ENCODE measurements at places on chromosomes 6 and 20. TPM values are rescaled to one million over a fixed set of nuclear protein-coding genes. Genes with fewer than 3 reads are reported as not detected.

The NMBR gene
- total RNA-seq: not detected

The MEI4 gene
- not detected for total RNA-seq

The HLA-DRB1 gene
- 27.2 TPM for total RNA-seq

DNA sequence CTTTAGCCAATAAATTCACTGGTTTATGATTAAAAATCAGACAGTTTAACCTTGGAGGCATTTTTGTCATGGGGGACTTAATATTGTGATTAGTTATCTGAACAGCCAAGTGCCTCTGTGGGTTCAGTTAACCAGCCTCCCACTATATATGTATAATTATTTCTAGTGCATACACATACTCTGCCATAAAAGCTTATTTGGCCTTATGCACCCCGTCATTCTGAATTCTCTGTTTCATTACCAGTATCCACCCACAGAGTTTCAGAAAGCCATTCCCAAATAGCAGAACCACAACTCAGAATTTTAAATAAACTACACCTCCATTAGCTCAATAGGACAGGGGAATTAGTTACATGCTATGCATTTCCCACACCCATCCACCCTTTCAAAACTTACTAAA, 279.7 kb downstream of the ZFAND3 start:
- DNase-seq: no peak

DNA sequence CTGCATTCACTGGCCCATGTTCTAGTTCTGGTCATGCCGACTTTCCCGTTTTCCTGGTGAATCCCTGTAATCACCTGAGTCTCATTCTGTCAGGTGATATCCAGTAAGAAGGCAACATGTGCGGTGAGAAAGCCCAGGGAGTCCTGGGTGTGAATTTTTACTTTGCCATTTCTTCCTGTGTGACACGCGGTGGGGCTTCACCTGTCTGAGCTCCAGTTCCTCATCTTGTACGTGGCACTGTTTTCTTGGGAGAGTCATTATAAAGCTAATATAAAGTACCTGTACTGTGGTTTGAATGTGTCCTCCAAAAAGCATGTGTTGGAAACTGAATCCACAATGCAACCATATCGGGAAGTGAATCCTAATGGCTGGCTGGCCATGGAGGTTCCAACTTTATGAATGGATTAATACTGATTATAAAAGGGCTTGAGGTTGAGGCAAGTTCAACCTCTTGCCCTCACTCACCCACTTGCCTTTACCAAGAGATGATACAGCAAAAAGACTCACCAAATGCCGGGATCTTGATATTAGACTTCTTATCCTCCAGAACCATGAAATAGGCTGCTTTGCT, 5.1 kb downstream of the HLA-E start:
- DNase-seq: no peak

- no peak for DNase-seq
Observed at GRCh38 chr6:149782337-149782736, 32.8 kb downstream of the PCMT1 start.

DNA sequence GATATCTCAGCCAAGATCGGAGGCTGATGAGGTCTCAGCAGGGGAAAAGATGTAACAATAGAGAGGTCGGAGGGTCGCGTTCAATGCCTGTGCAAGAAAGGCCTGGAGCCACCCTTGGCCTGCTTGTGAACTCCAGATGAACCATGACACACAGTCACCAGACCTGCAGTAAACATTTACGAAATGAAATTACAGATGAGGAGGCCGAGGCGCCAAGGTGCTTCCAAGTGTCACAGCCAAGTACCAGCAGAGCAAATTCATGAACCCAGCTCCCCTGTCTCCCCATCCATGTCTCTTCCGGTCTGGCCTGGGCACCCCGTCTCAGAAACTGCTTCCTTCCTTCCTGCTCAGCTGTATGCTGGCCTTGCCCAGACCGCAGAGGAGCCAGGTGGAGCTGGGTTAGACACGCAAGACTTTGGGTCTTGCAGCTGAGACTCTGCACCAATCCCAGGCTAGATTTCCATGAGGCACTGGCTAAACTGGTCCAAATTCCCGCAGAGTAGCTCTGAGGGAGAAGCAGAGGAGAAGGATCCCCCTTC, 48.1 kb downstream of the CHMP4B start:
- DNase-seq: peak; percentile 48

GRCh38 chr6:84007871-84008270, 25.7 kb upstream of the MRAP2 start:
- DNase-seq: no peak

GRCh38 chr6:119527231-119527578, 177.6 kb upstream of the MAN1A1 start:
- DNase-seq: no peak

DNA sequence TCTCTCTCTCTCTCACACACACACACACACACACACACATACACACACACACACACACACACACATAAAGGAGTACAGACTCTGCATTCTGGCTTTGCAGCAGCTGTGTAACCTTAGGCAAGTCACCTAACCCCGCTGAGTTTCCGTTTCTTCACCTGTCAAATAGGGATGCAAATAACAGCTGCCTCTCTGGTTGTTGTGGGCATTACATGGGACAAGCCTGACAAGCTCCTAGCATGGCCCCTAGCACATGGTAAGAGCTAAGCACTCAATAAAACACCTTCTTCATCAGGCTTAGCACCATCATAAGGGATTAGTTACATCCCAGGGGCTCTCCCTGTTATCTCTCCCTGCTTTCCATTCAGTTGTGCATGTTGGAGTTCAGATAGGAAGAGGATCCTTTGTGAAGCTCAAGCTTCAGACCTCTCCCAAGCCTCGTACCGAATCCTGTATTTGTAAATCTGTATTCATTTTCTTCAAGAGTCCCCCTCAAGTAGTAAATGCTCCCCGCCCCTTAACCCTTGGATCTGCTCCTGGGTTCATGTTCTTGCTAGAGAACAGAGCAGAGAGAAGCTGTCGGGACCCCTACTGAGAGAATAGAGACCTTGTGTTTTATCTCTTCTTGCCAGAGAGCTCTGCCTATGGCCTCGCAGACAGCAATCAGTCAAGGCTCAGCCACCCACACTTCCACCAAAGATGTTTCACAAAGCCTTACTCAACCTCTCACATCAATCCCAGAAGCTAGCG, 2.2 kb downstream of the SLC13A3 start:
- DNase-seq: no peak

GRCh38 chr6:88650029-88650619, 313.3 kb downstream of the RNGTT start:
- DNase-seq: no peak

DNA sequence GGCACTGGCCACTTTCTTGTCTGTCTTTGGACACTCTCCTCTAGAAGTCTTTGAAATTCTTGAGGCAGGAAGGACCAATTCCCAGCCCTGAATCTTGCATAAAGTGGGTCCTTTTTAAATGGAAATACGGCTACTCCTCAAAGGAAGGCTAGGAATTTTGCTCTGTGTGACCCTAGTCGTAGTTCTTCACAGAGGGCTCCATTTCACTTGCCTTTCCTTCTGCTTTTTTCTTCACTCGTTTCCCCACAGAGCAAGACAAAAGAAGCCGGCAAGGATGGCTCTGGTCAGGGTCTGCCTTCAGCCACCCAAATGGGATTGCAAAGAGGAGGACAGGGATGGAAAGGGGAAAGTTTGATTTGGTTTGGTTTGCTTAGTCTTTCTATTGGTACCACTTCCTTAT, 25.8 kb downstream of the HLA-E start:
- no peak for DNase-seq

Data from activated T-helper 2 cell treated with anti-CD3 and anti-CD28 coated beads, Interferon-gamma antibody, Interleukin-2, Interleukin-4, amounts not matched to agents 10 μg/mL and 5 μg/mL and 100 μg/mL, durations not matched to agents 14 hours and 24 hours and 36 hours (primary cell).